GM20000 (cell line): ENCODE measurements at places on chromosomes 6 and 20.

DNA sequence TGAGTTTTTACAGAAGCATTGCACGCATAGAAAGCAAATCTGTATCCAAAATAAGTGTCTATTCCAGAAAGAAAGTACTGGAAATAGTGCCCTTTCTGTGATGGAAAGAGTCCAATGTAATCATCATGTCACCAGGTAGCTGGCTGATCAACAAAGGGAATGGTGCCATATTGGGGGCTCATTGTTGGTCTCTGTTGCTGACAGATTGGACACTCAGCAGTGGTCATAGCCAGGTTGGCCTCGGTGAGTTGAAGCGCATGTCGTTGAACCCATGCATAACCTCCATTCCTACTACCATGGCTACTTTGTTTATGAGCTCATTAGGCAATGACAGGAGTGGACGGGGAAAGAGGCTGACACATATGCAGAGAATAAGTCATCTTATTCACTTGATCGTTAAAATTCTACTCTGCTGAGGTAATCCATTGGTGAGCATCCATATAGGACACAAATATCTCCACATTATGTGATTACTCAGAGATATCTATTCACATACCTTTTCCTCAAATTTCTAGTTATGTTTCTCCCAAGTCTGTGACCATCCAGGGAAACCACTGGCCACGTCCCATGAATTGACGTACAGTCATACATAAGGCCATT, 560.5 kb downstream of the HAO1 start:
- DNase-seq = no peak

DNA sequence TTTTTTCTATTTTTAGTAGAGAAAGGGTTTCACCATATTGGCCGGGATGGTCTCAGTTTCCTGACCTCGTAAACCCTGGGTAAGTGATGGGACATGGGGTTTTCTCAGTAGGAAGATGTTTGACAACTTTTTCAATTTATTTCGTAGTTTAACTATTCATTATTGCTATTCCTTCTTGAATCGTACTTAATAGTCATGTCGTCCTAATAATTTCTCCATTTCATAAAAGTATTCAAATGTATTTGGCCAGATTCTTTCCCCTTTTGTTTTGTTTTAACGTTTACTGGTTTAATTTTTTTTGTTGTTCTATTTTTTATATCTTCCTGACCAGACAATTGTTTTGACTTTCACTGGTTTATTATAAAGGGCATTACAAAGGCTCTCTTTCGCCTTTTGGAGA, 16.3 kb downstream of the GPX5 start:
- DNase-seq = no peak

DNA sequence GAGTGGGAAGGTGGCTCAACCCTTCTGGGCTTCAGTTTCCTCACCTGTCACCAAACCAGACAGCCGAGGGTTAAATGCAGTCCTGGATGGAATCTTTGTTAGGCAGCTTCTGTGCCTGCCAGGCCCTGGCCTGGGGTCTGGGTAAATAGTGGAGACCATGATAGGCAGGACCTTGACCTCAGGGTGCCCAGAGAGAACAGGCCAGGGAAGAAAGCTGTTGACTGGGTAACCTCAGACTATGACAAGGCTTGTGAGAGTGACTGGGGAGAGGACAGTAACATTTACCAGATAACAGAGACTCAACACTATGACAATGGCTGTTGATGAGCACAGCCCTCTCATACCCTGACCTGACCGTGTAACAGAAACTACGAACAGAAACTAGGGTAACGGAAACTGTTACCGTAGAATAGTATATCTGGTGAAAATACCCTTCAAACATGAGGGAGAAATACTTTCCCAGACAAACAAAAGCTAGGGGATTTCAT, 218.3 kb downstream of the PREX1 start:
- peak; percentile 81 for DNase-seq

- no peak for DNase-seq
Observed at GRCh38 chr6:78962448-78962847, 95.1 kb downstream of the IRAK1BP1 start.

DNA sequence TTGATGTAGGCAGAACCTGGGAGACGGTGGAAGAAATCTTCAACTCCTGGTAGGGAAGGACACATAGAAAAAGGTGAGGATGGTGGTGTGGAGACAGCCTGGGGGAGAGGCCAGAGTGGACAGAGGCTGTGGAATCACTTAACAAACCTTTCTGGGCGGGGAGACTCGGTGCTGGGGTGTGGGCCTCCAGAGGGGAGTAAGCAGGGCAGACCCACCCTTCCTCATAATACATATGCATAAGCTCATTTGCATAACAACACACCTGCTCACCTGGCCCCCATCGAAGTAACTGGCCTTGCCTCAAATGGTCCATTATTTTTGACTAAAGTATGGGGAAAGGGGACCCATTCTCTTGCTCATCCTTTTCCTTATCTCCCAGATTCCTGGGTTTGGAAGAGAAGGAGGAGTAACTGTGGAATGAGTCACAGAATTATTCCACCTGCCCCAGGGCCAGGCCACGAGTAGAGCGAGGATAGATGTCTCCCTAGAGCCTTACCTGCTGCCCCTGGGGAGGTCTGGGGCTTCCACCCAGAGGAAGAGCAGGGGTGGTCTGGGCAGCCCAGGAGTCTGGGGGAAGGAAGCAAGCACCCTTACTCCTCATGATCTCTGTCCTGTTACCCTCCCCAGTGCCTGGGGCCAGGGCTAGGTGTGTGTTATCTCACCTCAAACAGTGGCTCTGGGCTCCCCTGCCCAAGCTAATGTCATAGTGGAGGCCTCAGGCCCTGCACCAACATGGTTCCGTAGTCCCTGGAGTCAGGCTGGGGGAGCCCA, 10.7 kb upstream of the VEGFA start:
- DNase-seq = no peak

- DNase-seq = no peak
Observed at GRCh38 chr20:13271977-13272975, 51.2 kb downstream of the ISM1 start.

DNA sequence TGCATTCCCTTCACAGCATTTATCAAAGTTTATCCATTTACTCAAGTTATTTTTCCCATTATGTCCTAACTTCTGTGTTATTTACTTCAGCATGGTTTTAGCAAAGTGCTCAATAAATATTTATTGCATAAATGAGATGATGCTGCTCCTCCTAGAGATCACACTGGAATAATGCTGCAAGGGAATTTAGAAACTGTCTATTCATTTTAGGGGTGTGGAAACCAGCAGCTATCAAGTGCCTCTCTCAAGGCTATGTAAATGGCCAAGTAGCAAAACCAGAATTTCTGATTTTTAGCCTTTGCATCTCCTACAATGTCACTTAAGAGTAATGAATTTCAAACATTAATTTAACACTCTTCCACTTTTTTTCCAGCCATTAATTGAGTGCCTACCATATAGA, 316.2 kb downstream of the COL12A1 start:
- no peak for DNase-seq

GRCh38 chr6:113351173-113351834, 505.8 kb upstream of the MARCKS start:
- no peak for DNase-seq

- no peak for DNase-seq
Observed at GRCh38 chr6:45657226-45657625, 279.5 kb upstream of the SUPT3H start.

- no peak for DNase-seq
Observed at GRCh38 chr6:164792666-164793065, 516.7 kb downstream of the C6orf118 start.
